Activated CD4-positive, CD25-positive, alpha-beta regulatory T cell treated with anti-CD3 and anti-CD28 coated beads, Interleukin-2, amount 50 U/mL, for 16 hours (primary cell): ENCODE measurements at places on chromosomes 11 and 22.

GRCh38 chr22:20793748-20794649 lies 20.1 kb downstream of the SERPIND1 start:
- DNase-seq, result no peak

- DNase-seq, result no peak
Observed at GRCh38 chr22:29635734-29636357, 32.4 kb downstream of the NF2 start.

DNA sequence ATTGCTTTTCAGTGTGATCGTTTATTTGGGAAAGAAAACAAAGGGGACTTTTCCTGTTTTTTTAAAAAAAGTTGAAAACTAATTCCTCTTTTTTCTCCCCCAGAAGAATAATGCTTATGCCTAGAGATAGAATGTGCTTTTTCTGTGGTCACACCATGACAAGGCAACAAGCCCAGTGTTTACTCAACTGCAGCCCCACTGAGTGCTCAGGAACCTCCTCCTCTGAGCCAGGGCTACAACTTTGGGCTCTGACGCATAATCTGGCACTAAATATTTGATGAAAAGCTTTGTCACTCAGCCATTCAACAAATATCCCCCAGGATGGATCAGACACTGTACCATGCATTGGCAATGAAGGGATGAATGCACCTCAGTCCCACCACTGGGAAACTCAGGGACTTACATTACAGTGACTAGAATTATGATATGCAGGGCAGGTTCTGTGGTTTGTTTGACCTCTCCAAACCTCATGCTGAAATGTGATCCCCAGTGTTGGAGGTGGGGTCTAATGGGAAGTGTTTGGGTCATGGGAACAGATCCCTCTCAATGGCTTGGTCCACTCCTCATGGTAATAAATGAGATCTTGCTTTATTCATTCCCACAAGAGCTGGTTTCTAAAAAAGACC lies 155.9 kb downstream of the CCDC34 start:
- DNase-seq, result no peak

DNA sequence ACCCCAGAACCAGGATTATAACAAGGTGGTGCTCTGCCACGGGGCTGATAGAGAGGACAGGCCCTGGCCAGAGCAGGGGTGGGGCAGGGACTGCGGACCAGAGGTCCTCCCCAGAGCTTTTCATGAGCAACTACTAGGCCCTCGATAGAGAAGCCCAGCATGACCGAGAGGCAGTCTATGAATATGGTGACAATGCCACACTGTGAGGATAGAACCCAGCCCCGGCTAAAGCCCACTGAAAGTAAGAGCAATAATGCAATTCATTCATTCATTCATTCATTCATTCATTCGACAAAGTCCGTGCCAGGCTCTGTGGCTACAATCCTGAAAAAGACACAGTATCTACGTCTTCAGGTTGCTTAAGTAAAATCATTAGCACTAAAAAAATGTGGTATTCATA lies 35.6 kb upstream of the CD5 start:
- no peak for DNase-seq

- no peak for DNase-seq
Observed at GRCh38 chr11:4546878-4547277, 1.9 kb downstream of the OR52M1 start.

- no peak for DNase-seq
Observed at GRCh38 chr11:17722000-17722643, 2.8 kb downstream of the MYOD1 start.

DNA sequence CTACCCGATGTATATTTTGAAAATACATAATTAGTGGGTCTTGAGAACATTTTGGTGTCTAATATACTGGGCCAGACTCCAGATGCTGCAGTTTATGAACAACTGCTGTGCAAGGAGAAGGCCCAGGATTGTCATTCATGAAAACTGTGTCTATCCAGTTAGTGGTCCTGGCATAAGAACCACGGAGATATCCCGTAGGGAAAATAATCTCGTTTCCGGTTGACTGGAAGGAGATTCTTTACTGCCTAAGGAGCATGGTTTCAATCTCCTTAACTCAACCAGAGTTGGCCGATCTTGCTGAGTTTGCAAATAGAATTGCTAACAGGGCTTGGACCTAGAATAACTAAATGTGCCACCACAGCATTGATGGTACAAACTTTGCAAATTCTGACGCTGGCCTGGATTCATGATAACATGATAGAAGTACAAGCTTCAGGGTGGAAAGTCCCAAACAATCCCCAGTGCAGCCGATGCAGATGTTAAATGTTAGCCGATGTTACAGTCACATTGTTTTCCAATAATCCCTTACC lies 4.6 kb upstream of the RTCB start:
- DNase-seq, result no peak

- no peak for DNase-seq
Observed at GRCh38 chr11:126561327-126561893, 205.9 kb downstream of the ST3GAL4 start.

- no peak for DNase-seq
Observed at GRCh38 chr22:25540166-25540907, 24.1 kb upstream of the GRK3 start.
